Right renal pelvis (tissue), 4 donors: ENCODE measurements at places on chromosomes 3 and 15.
A peak's percentile ranks its signal among the peaks of the same experiment; 100 is the strongest.

DNA sequence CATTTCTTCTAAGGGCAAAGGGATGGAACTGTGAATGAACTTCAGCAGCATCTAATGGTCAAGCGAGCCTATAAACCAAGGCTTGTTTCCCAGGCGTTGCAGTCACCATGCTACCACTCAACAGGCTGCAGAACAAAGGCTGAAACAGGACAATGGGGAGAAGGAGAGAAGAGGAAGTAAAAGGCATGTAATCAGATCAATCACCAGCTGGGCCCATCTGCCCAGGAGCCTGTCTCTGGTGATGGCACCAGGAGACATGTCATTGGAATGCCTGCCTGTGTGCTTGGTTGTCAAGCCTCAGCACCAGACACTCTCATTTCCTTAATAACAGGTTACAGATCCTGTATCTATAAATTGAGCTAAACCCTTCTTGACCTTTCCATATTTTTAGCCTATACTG is 81.7 kb upstream of the UMPS start:
- DNase-seq = no peak

- DNase-seq = no peak
Observed at GRCh38 chr15:73231661-73232419, 136.9 kb downstream of the HCN4 start.

DNA sequence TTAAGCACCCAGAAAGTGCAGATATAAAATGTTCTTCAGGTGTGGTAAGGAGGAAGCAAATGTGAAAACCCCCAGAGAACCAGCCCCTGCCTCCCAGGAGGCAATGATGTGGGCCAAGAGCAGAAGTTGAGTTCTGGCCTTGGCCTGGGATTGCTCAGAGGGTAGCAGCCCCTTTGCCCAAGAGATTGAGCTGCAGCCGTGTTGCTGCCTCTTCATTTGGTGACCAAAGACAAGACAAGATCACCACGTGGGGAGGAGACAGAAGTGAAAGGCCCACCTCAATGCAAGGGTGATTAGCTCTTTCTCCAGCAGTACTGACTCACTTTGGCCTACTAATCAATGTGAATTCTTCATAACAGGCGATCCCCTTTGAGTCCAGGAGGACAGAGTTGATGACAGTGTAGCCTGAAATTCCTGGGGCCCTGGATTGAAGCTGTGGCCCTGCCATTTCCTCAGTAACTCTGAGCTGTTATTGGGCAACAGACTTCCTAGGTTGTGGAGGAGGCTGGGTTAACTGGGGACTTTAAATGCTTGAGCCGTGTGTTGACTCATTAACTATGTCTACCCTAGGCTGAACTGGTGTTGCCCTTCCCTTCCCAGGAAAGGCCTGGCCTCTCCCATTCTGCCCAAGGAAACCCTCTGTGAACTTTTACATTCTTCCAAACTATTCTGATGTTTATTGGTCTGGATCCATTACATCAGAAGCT is 86.5 kb downstream of the ST6GAL1 start:
- no peak for DNase-seq

DNA sequence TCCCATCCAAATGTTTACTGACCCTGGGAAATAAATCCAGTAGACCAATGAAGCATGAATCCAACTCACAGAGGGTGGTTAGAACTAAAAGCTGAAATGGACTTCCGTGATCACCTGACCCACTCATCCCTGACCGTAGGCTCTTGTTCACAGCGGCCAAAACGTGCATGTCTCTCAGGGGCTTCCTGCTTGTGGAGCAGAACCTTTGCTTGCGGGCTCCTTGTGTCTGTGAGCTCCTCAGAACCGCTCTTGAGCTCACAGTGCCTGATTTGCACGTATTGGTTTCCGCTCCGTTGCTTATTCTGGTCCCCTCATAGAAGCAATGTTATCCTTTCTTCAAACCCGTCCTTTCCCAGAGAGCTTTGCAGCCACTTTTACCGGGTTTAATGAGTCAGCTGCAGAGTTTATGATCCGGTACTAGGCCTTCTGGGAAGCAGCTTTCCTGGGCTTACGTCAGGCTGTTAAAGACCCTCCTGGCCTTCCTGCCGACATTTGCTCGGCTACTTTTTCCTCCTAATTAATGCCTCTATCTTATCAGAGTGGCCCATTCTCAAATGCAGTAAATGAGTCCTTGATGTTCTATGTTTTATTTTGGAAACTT is 35.4 kb downstream of the LIPC start:
- peak; percentile 90 for DNase-seq

GRCh38 chr15:22961762-22962161 is 18.4 kb downstream of the CYFIP1 start:
- DNase-seq = no peak
